Left renal cortex interstitium (tissue), 4 donors: ENCODE measurements at places on chromosomes 12 and 14.

DNA sequence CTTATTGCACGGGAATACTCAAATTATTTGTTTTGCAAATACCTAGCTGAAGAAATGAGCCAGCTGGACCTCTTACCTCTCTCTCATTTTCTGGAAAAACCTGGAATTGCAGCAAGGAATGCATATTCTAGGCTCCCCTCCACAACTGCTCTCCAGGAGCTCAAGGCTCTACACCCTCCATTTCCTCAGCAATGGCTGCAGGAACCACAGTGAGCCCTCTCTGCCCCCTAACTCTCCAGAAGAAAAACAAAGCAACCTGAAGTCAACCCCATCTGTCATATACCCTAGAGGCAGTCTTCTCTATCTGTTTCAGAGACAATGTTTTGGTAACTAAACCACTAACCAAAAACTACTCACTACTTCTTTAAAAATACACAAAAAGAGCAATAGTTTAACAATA is 221.6 kb downstream of the SLC25A21 start:
- DNase-seq, result no peak

DNA sequence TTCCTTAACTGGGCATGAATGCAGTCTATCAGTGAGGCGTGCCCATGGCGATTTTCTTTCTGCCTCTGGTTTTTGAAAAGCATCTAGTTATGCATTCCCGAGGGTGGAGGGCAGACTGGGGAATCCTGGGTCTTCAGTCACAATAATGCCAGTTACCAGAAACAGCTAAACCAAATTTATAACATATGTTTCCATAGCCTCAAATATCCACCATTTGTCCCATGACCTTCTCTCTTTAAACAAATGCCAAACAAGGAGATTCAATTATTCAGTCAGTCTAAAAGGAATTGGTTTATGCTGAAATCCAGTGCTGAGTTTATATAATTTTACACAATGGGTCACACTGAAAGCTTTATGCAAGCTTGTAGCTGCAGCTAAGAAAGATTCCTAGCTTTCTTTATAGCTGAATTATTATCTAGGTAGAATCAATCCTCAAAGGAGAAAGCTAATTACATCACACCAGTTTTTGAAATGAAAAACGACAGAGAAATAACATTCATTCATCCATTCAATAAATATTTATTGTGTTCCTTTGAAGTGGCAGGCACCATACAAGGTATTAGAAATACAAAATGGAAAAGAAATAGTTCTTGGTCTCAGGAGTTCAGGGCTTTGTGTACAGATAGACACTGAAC is 131.3 kb upstream of the RAP1B start:
- no peak for DNase-seq

GRCh38 chr12:70178038-70178437 is 65.2 kb upstream of the CNOT2 start:
- DNase-seq, result no peak

DNA sequence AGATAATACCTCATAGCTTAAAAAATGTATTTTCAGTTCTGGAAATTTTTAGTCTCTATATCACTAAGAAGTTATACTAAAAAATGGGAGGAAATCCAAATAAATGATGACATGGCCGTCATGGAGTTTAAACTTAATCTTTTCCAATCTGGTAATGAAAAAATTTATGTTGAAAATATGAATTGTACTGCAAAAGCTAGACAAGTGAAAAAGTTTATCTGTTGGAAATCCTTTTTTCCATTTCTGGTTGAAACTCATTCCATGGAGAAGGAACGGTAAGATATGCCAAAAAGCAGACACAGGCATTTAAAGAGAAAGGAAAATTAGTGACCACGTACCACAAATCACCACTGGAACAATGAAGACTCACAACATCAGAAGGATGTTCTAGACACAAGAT is 314.2 kb upstream of the PRICKLE1 start:
- DNase-seq, result no peak

GRCh38 chr14:67820428-67820971 is 921 bp downstream of the RAD51B start:
- no peak for DNase-seq

- DNase-seq, result no peak
Observed at GRCh38 chr12:20985399-20985798, 145.6 kb upstream of the SLCO1B1 start.

DNA sequence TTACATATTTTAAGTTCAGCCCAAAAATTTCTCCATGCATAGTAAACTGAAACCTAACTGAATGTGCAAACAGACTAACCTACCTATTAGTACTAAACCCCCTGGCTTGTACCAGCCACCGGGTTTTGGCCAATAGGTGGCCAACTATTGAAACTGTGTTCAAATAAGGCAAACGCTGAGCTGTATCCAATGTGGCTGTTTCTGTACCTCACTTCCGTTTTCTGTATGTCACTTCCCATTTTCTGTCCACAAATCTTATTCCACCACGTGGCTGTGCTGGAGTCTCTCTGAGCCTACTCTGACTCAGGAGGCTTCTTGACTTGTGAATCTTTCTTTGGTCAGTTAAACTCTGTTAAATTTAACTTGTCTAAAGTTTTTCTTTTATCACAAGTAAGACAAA is 6.0 kb upstream of the FBXO34 start:
- DNase-seq, result no peak

- DNase-seq, result no peak
Observed at GRCh38 chr12:27682534-27682933, 13.7 kb upstream of the REP15 start.

DNA sequence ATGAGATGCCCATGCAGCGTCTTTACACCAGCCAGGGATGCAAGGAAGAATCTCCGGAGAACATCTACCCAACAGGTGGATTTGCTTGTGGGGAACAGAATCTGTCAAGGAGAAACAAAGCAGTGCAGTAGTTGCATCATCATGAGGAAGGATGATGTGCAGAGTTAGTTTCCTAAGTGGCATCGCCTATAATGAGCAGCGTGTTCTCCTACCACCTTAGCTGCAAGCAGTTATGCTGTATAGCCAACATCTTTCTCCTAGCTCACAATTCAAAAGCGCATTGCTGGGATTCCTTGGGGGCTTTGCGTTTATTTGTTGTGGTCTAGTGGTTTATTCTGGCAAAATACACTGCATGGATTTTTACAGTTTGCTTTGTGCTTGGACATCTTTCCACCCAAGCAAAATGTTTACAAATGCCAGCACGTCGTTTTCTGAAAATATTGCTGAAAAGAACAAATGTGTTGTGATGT is 233.0 kb downstream of the RGS6 start:
- DNase-seq, result no peak

GRCh38 chr12:95142431-95143151 is 69.2 kb upstream of the NR2C1 start:
- DNase-seq, result no peak

GRCh38 chr12:132151145-132151765 is 7.0 kb downstream of the NOC4L start:
- no peak for DNase-seq

DNA sequence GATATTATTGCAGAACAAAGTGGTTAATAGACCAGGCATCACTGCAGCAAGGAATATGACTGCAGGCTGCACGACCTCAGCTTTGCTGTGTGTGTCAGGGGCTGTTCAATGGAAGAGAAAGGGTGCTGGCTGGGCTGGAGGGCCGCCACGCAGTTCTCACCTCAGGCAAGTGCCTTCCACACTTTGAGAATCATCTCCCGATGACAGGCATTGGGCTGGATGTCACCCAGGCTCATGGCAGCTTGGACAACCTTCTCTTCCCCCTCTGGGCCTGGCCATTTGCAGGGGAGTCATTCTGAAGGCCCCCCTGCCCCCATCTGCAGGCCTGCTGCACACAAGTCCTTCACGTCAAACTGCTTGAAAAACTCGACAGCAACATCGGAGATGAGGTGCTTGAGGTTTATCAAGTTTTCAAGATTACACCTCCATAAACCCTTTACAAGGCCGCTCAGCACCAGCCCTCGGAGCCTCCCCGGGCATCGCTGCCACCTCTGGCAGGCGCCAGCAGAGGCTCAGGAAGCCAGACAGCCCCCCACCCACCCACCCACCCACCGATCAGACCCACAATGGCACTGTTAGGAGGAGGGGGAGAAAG is 165.9 kb upstream of the GSC start:
- DNase-seq, result no peak

DNA sequence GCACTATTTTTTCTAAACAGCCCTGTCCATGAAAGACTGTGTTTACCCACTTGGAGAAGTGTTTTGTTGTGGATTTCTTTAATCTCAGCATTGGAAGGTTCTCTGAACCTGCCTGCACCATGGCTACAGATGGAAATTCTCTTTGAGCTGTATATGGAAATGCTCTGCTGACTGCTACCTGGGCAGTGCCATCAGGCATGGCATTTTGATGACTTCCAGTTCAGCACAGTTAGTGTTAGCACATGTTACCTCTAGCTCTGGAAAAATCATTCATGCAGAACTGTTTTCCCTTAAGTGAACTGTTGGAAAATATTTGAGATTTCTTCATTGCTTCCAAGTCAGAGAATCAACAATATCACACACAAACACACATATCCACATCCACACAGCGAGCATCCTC is 52.6 kb upstream of the RIC8B start:
- no peak for DNase-seq

- no peak for DNase-seq
Observed at GRCh38 chr12:22719745-22720144, 94.8 kb downstream of the ETNK1 start.

GRCh38 chr12:66268562-66268961 is 33.7 kb upstream of the HELB start:
- no peak for DNase-seq

DNA sequence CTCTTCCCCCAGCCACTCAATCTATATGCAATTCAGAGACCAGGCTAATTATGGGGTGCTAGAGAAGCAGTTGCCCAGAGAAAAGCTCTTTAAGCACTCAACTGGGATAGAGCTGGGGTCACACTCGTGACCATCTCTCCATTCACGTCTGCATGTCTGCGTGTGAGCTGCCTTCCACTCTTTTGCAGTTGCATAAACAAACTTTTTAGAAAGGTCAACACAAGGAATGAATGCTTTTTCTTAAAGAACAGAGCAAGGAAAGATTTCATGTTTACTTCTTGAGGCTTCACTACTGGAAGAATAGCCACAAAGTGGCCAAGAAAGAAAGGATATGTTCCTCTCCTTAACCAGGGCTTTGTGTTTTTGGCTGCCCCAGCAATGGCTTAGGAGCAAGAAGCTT is 151.1 kb downstream of the SAMD4A start:
- DNase-seq, result no peak

GRCh38 chr12:59388694-59389093 is 207.1 kb upstream of the SLC16A7 start:
- no peak for DNase-seq

DNA sequence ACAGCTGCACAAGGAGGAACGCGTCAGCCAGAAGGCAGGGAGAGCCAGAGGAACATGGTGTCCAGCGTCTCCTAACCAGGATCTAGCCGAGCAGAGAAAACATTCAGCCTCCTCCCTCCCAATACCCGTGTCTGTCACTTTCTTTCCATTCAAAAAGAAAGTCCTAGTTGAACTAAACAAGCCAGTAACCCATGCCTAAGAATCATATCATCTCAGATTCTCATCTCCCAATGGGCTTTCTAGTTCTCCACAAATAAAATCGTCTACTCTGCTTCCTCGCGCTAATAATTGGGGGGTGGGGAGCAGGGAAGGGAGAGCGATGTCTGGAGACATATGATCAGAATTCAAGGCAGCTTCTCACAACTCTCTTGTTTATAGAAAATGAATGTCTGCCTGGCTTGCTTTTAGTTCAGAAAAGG is 7.4 kb downstream of the NKX2-1 start:
- DNase-seq, result no peak

- DNase-seq, result no peak
Observed at GRCh38 chr14:80567905-80568536, 356.7 kb upstream of the DIO2 start.

DNA sequence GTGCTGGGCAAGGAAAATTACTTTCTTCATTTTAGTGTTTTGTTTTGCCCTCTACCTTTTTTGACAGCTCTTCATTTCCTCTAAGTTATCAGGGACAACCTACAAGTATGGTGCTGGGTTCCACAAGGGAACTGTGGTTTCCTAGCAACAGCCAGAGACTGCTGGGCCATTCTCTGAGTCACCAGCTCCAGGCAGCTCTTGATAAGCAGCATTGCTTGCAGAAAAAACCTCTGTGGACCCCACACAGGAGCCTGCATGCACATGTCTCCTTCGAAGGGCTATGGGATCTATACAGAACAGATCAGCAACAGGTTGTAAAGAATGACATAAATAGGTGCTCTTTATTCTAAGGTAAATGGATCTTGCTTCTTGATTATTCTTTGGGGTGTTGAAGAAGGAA is 81.0 kb upstream of the CCDC196 start:
- no peak for DNase-seq

DNA sequence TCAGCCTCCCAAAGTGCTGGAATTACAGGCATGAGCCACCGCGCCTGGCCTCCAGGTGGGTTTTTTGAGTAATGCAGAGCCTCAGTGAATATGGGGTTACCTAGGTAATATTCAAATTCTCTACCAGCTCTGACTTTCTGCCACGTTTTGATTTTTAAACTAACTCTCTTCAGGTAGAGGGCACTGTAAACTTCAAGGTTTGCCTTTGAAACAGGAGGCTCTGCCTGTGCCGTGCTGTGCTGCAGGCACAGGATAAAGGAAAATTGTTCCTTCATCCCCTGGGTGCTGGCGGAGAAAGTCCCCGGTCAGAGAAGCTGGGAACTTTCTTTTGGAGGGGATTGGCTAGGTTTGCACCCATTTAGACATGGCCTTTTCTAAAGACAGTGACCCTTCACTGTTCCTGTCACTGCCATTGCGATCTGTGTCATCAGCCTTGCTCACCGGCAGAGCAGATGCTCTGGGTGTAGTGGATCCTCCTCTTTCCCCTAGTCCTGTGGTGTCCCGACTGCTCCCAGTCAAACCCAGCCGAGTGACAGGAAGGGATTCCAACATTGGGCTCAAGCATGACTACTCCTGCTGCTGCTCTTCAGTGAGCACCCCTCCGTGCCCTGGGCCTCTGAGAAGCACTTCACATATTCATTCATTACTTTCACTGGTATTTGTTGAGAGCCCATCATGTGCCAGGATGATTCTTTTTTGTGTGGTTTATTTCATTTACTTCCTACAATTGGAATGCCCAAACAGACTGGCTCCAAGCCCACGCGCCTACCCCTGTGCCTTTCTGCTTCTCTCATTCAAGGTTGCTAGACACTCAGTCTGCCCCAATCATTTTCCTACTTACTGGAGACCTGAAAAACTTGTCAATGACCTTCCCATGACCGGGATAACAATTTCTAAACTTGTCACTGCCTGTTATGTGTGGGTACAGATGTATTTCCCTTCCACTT is 103.6 kb downstream of the TMEM30B start:
- no peak for DNase-seq

GRCh38 chr14:104721505-104722431 is 2.3 kb upstream of the ADSS1 start:
- DNase-seq, result no peak

GRCh38 chr12:52213564-52214420 is 19.3 kb upstream of the KRT7 start:
- DNase-seq, result no peak

- DNase-seq, result no peak
Observed at GRCh38 chr12:122593910-122594309, 66.9 kb downstream of the KNTC1 start.
